NCI-H1694 (cell line): ENCODE measurements at places on chromosomes 13 and 19.

DNA sequence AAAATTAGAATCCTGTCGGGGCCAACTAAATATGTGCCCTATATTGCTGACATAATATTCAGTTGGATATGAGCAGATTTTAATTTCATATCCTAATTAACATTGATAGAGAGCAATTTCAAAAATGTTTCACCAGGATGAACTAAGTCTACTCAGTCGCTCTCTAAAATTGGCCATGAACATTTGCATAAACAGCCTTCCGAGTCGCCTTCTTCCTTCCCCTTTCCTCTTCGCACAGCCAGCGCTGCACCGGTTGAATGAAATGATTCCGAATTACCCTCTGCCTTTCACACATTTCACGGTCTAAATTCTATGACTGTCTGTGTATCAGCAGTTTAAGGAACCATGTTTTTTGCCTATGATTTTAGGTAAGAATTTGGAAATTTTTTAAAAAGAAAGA lies 413.7 kb downstream of the LIG4 start:
- DNase-seq, result no peak

- DNase-seq, result no peak
These were observed 437.3 kb upstream of the HTR2A start for GRCh38 chr13:47334173-47334572.

GRCh38 chr13:86087244-86087643 lies 288.0 kb upstream of the SLITRK6 start:
- no peak for DNase-seq

- no peak for DNase-seq
These were observed 92.3 kb upstream of the ANKRD10 start for GRCh38 chr13:111007209-111007608.

DNA sequence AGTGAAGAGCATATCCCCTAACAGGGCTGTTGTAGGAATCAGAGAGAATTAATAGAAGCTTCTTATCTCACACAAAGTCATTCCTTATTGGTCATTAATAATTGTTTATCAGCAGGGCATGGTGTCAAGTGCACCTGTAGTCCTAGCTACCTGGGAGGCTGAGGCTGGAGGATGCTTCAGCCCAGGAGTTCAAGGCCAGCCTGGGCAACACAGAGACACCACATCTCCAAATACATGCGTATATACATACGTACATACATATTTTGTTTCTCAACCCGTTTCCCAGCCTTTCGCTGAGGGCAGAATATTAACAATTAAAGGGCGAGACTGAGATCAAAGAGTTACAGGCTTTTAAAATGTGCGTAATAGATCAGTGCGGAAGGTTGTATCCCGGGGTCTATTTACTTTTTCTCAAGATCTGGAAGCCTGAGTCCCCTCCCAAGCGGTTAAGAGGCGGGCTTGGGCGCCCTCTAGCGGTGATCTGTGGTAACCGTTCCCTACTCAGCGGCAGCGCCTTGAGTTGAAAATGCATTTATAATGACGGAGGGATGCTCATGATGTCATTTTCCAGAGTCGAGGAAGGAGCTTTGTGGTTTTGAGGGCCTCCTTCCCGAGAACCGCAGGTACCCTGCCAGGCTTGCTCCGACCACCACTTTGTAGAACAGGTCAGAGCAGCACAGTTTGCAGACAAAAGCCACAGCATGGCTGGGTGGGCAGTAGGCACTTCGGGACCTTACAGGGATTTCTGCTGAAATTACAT lies 169.6 kb upstream of the GPR12 start:
- DNase-seq, result peak; percentile 87

GRCh38 chr19:444677-445210 lies 16.1 kb downstream of the SHC2 start:
- DNase-seq, result no peak

DNA sequence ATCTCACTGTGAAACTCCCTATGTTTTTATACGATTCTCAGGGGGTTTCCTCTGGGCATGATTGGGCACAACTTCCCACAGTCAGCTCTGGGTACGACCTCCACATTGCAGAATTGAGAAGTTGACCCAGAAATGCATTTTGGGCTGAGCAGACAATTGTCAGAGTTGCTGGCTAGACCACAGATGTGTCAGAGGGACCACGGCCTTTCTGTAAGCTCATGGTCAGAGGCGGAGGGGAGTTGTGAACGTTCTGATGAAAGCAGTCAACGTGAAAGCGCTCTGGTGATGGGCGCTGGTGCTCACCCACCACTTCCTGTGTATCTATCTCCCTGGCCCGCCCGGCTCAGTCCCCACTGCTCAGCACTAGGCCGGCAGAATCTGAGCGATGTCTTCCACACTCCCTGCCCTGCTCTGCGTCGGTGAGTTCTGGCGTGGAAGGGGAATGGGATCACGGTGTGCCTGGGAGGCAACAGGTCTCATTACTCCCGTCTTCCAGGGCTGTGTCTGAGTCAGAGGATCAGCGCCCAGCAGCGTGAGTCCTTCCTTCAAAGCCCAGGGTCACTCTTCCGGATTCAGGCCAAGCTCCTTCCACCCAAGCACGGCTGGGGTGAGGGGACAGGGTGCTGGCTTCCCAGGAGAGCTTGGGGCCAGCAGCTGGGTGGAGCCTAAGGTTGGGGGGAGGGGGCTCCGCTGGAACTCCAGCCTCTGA lies at the start of gene NCR1:
Gene NCR1 (plus strand): TSS at position 346 of the 709 bp plus-strand sequence. CDS start 40 bp downstream, at position 386.
- DNase-seq, result no peak

GRCh38 chr19:53294786-53295441 lies 27.4 kb upstream of the VN1R4 start:
- no peak for DNase-seq

GRCh38 chr19:28363254-28363653 lies 849.7 kb downstream of the UQCRFS1 start:
- DNase-seq, result no peak

DNA sequence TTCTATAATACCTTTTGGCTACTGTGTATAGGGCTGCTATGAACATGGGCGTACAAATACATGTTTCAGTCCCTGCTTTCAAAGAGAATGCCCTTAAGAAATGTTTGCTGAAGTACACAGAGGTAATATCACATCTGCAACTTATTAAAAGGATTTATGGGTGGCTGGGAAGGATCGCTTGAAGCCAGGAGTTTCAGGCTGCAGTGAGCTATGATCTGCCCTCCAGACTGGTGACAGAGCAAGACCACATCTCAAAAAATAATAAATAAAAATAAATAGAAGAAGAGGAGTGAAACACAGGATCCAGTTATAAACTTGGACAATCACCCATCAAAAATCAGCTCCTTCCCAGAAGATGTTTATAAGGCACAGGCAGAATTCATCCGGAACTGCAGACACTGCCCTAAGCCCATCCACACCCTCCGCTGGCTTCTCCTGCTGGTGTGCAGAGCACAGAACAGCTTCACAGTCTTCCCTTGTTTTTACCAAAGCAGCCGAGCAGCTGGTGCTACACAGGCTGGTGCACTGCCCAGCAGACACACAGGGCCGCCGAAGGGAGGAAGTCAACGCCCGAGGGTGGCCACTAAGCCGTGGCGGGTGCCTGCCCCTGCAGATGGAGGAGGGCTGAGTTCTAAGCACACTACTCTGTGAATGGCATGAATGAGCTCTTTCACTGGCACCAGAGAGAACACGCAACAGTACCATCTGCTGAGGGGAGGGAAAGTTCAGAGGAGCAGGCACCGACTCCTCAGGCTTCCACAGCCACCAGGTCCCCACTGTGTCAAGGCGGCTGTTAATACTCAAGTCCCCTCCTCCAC lies 44.0 kb downstream of the BRD4 start:
- peak; percentile 80 for DNase-seq

- DNase-seq, result no peak
These were observed 1121.9 kb upstream of the PCDH20 start for GRCh38 chr13:62537593-62537992.

DNA sequence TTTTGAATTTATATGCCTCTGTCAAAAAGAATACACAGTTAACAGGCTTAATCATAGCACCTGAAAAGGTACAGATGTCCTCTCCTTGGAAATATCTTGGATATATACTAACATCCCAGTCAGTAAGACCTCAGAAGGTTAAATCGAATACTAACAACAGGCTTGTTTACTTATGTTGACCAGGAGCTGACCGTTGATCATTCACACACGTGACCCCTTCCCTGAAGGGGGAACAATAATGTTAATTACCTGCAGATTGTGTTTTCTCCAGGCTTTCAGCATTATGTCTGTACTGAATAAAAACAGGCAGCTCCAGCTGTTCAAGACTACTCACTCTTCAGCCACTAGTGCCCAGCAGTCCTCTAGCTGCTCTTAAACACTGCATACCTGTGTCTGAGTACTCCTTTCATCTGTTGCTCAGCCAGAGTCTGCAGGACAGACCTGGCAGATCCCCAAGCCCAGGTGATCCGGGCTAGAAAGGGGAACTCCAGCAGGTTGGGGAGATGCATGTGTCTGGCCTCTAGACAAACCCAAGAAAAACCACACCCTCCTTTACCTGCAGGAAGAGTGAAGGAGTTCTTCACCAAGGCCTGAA lies 163.9 kb downstream of the RNF17 start:
- no peak for DNase-seq
